ENCODE measurements at places on chromosomes 2 and 18.

GRCh38 chr2:236065314-236066160 lies 102.6 kb downstream of the GBX2 start:
- DNase-seq, result no peak

- DNase-seq, result no peak
Observed at GRCh38 chr2:32918774-32919173, 28.0 kb upstream of the LTBP1 start.

- no peak for DNase-seq
Observed at GRCh38 chr18:58351776-58352175, 277.1 kb downstream of the ALPK2 start.

DNA sequence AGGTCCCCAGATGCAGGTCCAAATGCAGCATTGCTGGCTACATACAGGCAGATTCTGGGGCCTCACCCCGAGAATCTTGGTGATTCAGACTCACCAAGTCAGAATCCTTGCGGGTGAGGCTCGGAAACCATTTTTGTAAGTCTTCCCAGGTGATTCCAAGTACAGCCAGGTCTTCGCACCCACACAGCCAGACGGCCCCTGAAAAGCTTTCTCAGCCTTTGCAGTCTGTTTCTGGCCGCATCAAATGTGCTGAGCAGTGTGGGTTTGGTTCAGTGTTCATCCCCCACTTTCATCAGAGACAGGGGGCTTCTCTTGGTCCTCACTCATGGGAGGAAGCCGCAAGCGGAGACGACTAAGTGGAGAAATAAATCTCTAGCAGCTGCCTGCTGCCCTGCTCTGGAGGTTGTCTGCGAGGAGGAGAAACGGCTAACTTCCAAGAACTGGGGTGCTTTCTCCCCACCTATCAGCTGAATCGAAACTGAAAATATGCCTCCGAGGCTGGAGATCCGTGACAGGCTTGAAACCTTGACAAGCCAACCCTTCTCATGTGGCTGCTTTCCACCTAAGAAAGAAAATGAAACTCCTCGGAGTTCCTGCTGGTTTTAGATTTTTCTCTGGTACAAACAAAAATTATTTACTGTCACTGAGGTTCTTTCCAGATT lies 8.9 kb upstream of the TMEM185B start:
- no peak for DNase-seq

DNA sequence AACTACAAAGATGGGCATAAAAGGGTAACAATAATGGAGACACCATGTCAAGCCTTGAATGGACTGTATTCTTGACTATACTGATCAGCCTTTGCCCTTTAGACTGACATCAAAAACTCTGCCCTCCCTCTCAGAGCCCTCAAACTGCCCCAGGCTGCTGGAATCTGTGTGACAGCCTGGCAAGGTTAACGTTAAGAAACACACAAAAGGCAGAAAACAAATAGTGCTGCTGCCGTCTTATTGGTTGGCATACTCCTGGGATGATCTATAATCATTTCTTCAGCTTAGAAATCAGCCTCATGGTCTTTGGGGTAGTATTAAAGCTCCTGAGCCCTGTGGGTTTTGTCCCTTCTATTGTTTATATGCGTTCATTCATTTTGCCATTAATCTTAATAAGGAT lies 338.0 kb downstream of the DCC start:
- DNase-seq, result no peak

DNA sequence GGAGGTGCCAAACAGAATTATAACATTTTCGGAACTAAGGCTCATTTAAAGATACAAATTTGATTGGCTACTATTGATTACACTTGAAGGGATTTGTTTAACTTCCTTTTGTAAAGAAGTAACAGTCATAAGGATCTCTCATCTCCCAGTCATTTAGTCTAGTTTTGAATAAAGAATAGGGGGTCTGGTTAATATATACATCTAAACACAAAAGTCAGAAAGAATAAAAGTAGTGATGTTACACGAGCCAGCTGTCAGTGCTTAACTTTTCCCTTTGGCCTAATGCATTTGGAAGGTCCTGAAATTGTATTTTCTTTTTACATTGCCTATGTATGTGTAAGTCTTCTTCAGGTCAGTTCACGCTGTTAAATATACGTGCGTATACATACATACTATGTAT lies 8.1 kb downstream of the SEPTIN2 start:
- no peak for DNase-seq

- DNase-seq, result no peak
Observed at GRCh38 chr2:62486439-62486765, 19.6 kb downstream of the TMEM17 start.

Data from Jurkat, Clone E6-1 (cell line).